ENCODE measurements at places on chromosomes 16 and 17. TPM values are rescaled to one million over a fixed set of nuclear protein-coding genes. Genes with fewer than 3 reads are reported as not detected.
A peak's percentile ranks its signal among the peaks of the same experiment; 100 is the strongest.

- DNase-seq, result no peak
Observed at GRCh38 chr17:59067340-59067739, 39.3 kb downstream of the TRIM37 start.

- DNase-seq, result peak; percentile 79
Observed at GRCh38 chr16:28984619-28985135, at the start of gene LAT. TSS of gene LAT (plus strand) at chr16:28985052. CDS start at chr16:28985418, 366 bp downstream.

DNA sequence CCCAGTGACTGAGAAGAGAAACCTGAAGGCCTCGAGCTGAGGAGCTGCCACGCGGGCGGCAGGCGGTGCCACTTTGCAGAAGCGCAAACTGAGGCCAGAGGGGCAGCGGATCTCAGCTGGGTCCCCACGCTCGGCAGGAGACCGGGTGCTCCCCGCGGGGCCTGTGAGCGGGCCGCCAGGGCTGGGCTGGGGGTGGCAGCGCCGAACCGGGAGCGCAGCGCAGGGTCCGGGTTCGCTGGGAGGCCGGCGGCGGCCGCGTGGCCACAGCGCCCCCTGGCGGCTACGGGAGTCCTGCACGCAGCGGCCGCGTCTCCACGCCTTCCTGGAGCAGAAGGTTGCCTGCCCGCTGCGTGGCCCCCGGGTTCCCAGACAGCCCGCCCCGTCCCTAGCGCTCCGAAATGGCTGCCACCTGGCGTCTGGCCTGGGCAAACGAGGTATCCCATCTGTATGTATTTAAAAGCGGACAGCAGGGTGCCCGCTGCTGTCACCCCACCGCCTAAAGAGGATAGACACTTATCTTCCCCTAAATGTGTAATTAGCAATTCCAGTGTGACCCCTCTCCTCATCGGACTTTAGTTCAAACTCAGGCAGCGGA is 96.1 kb upstream of the CDH5 start:
- peak; percentile 59 for DNase-seq

SLC39A11 gene
- total RNA-seq, result 21.6 TPM

UNC13D gene
- 201 TPM for total RNA-seq

DNA sequence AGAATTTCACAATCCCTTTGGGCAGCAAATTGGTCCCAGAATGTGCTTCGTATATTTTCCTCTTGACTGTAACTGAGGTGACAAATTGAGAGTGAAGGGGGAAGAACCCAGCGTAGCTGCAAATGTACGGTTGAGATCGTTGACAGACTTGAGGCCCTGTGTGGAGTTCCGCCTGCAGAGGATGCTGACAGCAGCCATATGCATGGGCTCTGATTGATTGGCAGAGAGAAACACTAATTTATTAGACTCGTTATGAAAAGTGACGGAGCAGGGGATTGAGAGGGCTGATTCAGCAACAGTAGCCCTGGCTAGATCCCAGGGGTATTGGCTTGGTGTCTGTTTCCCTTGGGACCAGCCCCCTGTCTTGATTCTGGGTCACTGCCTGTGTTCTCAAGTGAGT is 930.1 kb upstream of the EEF2KMT start:
- no peak for DNase-seq

GRCh38 chr16:84423416-84423837 is 55.1 kb downstream of the ATP2C2 start:
- DNase-seq, result no peak

CHRNB1 gene
- 6.5 TPM for total RNA-seq

BRIP1 gene
- 1.8 TPM for total RNA-seq

DNA sequence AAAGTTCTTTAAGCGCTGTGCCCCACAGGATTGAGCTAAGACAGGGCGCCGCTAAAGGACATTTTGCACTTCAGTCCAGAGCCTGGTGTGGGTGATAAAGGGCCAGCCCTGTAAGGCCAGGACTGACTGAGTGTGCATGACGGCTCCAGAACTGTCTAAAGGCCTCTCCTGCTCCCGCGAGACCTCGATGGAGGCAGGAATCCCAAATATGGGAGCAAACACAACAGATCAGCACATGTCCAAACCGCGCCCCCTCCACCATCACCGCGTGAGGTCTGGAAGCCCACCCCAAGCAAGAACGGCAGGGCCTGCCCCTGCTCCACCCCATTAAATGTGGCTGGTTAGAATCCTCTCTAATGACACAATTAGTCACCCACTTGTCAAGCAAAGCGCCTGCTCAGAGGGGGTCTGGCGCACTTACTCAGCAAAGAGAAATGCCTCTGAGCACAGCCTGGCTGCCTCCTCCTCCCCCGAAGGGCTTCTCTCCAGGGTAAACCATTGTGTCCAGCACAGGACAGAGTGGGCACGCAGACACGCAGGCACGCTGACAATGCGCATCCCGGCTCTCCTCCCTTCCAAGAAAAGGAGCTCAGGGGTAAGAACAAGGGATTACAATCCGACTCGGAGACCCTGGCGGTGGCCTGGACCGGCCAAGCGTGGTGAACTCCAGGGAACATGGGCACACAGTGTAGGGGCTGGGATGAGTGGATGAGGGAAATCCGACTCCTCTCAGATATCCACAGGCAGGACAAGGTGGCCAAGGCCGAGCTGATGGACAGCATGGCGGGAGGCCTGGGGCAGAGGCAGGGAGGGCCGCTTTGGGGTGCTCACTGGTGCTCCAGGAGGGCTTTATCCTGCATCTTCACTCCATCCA is 1.5 kb downstream of the MXRA7 start:
- no peak for DNase-seq

DNA sequence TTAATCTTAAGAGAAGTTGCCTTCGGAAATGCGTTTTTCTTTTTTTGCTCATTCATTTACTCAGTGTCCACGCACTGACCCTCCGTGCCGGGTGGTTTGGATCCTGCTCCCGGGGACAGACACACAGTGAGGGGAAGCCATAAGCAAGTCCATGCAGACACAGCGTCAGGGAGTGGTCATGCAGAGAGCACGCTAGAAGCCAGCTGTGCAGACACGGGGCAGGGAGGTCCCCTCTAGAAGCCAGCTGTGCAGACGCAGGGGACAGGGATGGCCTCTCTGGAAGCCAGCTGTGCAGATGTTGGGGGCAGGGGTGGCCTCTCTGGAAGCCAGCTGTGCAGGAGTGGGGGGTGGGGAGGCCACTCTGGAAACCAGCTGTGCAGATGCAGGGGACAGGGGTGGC is 4.8 kb downstream of the GAA start:
- DNase-seq, result no peak

GRCh38 chr17:47208744-47209488 is at the start of gene MYL4:
TSS of gene MYL4 (plus strand) at chr17:47209348. CDS start at chr17:47209423, 75 bp downstream.
- DNase-seq, result no peak

DYNLL2 gene
- total RNA-seq, result 30.1 TPM

DNA sequence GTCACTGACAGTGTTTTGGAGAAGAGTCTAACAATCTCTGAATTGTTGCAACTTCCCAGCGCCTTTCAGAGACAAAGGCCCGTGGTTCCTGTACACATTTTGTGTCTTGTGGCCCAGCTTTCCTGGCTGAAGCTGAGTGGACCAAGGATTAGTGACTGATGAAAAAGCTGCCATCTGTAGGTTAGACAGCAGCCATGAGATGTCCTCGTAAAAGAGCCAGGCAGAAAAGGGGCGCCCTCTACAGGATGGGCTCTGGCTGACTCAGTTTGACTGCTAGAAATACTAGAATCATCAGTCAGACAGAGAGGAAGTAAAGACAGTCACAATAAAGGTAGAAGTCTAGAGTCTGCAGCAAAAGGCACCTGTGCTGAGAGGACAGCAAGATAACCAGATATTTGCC is 26.5 kb upstream of the NF1 start:
- DNase-seq, result peak; percentile 8

PARD6A gene
- total RNA-seq, result 11.2 TPM
